ENCODE measurements at places on chromosomes 11 and 22.

GRCh38 chr11:3707176-3707575 lies 36.0 kb upstream of the CHRNA10 start:
- DNase-seq, result no peak

GRCh38 chr22:19175026-19175601 lies 3.4 kb downstream of the SLC25A1 start:
- no peak for DNase-seq

DNA sequence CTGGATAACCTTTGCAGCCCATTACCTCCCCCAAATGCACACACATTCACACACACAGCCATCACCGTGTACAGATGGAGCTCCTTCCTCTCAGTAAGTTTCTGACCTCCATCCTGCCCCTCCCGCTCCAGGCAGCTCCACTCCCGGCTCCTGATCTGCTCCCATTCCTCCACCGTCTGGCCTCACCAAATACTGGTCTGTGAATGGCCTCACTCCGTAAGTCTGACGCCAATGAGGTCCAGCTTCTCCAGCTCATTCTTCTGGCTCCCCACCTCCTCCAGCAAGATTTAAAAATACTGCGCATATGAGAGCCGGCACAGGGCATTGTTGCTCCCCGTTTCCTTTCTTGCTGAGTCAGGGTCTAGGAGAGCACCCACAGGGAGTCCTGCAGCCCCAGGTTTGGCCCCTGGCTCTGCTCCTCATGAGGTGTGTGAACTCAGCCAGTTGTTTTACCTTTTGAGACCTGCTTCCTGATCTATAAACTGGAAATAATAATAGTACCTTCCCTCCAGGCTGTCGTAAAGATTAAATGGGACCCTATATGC lies 14.0 kb upstream of the TUB start:
- no peak for DNase-seq

DNA sequence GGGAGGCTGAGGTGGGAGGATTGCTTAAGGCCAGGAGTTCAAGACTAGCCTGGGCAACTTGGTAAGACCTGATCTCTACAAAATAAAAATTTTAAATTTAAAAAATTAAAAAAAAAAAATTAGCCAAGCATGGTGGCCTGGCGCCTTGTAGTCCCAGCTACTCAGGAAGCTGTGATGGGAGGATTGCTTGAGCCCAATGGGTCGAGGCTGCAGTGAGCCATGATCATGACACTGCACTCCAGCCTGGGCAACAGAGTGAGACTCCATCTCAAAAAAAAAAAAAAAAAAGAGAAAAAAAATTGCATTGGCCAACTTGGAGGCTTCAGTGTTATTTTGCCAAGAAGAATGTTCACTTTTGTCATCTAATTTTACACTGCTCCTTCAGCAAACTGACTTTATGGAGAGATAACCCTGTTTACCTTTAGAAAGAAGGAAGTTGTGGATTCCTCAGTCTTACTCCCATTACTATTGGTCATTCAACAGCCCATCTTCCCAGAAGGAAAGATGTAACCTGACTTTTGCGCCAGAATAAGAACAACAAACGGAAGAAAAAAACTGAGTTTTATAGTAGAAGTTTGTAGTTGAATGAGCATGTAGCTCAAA lies 13.1 kb downstream of the KMT2A start:
- no peak for DNase-seq

DNA sequence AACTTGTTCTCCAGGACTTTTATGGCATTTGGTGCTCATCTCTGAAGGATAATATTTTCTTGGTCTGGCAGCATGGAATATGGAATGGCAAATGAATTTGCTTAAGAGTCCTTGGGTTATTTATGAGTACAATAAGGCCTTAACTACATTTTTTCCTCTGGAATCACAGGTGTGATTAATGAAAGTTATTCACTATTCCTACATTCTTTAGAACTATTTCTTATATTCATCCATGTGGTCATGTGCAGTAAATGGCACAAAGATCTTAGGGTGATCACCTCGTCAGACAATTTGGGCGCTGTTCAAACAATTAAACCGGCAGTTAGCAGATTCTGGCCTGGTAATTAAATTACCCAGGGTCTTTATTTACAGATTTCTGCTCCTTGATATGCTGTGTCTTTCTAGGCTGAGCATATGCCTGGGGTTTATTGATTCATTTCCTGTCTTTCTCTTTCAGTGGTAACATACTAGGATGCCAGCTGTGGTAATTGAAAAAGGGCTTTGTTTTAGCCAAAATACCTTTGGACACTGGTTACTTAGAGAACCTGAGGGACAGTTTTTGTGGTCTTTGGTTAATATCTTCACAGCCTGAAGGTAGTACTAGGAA lies 31.6 kb downstream of the SIK2 start:
- no peak for DNase-seq

DNA sequence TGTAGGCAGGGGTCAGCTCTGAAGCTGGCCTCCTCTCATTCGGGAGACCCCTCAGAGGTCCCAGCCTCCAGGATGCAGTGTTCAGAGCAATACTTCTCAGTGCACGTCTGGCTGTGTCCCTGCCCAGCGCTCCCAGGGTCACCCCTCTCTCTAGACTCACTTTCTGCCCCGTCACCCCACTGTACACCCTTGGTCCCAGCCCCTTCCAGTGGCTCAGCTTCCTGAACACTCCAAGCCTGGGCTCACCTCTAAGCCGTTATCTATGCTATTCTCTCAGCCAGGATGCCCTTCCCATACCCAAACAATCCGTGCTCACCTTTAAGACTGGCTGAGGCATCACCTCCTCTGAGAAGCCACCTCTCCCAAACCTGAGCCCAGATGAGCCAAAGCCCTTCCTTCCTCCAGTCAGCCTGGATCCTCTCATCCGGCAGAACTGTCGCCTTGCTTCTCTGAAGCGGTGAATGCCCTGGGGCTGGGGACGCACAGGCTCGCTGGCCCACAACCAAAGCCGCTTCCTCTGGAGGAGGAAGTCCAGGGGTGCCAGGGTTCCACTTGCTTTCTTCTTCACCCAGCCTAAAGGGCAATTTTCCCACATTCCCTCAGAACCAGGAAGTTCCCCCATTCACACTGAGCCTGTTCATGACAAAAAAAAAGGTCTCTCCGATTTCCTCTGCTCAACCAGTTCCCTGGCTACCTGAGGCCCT lies 13.7 kb upstream of the CDKN1C start:
- DNase-seq, result no peak

DNA sequence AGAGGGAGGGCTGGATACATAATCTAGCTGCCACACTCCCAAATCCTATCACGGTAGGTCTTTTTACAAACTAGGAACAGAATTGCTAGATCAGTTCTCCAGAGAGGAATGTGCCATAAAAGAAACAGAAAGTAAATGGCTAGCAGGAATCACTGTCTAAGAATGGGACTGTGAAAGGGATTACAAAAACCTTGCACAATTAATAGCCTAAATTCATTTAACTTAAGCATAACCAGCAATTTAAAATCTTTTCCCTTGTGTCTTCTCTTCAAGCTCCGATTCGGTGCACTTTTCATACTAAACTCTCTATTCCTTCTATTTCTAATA lies 35.2 kb downstream of the APOL5 start:
- DNase-seq, result no peak

- no peak for DNase-seq
These were observed 54.9 kb downstream of the ZC3H12C start for GRCh38 chr11:110147962-110148709.

- no peak for DNase-seq
These were observed 41.1 kb downstream of the BMAL1 start for GRCh38 chr11:13318498-13319295.

DNA sequence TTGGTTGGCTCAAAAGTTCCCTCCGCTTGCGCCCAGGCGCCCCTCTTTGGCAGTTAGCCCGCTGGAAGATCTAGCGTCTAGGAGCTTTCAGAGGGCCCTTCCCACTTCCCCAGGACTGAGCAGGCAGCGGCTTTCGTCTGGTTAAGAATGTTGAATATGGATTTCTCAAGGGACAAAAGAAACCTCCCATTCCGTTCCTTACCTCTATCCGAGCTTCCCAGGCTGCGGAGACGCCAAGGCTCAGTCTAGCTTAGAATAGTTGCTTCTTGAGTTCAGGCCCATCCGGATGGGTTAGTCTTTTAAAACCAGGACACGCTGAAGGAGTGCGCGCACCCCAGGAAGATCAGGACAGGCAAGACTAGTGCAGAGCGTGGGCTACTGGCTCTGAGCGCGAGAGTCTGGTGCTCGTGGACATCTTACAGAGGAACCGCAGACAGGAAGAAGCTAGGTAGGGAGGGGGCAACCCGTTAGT lies 1.6 kb downstream of the NELL1 start:
- no peak for DNase-seq

DNA sequence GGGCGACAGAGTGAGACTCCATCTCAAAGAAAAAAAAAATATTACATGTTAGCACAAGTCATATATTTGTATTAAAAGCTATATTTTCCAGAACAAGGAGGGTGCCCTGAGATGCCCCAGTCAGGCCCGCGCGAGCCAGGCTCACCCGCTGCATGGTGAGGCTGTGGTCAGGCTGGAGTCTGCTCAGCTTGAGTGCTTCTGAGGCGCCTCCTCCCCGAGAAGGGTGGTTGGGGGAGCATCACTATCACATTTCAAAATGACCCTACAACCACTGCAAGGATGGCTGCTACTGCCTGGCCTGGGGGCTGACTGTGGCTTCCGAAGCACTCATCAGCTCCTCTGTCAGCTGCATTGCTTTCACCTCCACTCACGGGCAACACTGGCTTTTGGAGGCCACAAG lies 77.1 kb downstream of the SCUBE1 start:
- DNase-seq, result no peak

All from stimulated activated CD8-positive, alpha-beta memory T cell treated with anti-CD3 and anti-CD28 coated beads, Interleukin-15, amount 100 ng/mL, for 24 hours (primary cell).